ENCODE measurements at places on chromosomes 7 and 10. TPM values are rescaled to one million over a fixed set of nuclear protein-coding genes. Genes with fewer than 3 reads are reported as not detected.

The OPALIN gene
- total RNA-seq, result not detected

- no peak for DNase-seq
Observed at GRCh38 chr7:27185854-27186667, 1.0 kb upstream of the HOXA11 start.

The SH3PXD2A gene
- total RNA-seq, result 16.5 TPM

The SHTN1 gene
- 0.28 TPM for total RNA-seq

The GIMAP4 gene
- 277 TPM for total RNA-seq

- no peak for DNase-seq
Observed at GRCh38 chr7:106190589-106191330, 78.6 kb upstream of the SYPL1 start.

The HOXA6 gene
- not detected for total RNA-seq

GRCh38 chr10:119713744-119714483, 11.9 kb upstream of the INPP5F start:
- DNase-seq, result no peak

DNA sequence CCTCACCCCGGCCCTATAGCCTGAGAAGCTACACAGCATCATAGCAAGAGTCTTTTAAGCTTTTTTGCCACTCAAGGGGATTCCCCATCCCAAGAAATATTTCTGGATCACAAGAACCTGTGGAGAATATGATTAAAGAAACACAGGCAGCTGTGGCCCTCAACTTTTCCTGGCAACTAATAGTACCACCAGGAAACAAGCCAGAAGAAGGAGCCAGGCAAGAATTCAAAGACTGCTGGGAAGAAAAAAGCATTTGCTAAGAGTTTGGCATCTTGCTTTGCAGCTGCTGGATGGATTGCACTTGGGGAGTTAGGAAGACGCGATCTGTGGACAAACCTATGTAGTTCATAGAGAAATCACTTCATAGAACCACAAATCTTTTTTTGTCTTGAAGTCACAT, 437.8 kb downstream of the PLXDC2 start:
- DNase-seq, result no peak

The CALML5 gene
- total RNA-seq, result not detected

The SLC16A12 gene
- not detected for total RNA-seq

- no peak for DNase-seq
Observed at GRCh38 chr10:53025172-53025711, 252.7 kb upstream of the MBL2 start.

The PRR15 gene
- total RNA-seq, result not detected

The MINDY4 gene
- 1.5 TPM for total RNA-seq

The FZD1 gene
- 0.08 TPM for total RNA-seq

DNA sequence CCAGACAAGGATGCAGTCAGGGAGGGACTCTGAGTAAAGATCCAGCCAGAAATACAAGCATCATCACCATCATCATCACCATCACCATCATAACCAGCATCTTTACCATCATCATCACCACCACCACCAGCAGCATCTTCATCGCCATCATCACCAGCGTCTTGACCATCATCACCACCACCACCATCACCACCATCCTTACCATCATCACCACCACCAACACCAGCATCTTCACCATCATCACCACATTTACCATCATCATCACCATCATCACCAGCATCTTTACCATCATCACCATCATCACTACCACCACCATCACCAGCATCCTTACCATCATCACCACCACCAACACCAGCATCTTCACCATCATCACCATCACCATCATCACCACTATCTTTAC, 44.1 kb upstream of the CPXM2 start:
- no peak for DNase-seq
